Amniotic stem cell (primary cell): ENCODE measurements at places on chromosomes 1 and 21.

DNA sequence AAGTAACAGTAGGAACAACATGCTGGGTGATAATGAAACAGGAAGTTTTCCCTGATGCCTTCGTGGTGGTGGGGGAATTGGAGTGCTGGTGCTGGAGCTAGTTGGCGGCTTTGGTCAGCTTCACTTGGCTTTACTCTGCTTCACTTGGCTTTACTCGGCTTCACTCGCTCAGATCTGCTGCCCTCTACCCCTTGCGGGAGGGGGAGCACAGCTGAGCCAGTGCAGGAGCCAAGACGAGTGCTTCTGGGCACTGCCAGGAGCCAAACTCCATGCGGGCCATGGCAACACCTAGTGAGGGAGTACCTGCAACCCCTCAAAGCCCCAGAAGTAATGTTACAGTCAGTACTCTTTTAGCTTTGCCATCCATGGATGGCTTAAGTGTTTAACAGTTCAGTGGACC lies 10.6 kb upstream of the PRKACB start:
- no peak for DNase-seq

- no peak for DNase-seq
These were observed 59.7 kb downstream of the RABGAP1L start for GRCh38 chr1:174218983-174219382.

DNA sequence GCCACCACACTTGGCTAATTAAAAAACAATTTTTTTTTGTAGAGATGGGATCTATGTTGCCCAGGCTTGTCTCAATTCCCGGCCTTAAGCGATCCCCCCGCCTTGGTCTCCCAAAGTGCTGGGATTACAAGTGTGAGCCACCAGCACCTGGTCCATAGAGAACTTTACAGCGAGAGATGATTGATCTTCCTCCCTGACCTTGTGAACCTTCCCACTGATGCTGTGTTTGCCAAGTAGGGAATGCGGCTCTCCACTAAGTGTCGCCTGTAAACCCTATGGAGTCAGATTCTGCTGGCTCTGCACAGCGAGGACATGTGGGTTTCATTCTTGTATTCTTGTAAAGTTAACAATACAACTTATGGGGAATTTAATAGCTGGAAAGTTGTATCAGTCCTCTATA lies 81.3 kb upstream of the LYST start:
- no peak for DNase-seq

GRCh38 chr1:201291916-201292315 lies 8.6 kb downstream of the PKP1 start:
- no peak for DNase-seq

DNA sequence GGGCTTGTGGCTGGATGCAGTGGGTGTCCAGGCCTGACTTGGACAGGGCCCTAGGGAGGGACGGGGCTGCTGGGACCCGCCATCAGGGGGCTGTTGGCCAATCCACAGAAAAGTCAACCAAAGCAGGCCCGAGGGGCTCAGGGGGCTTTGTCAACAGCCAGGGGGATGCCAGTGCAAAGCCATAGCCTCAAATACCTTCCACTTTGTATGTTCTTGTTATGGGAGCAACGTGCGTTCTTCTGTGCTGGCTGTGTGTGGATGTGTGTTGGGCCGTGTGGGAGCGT lies 35.4 kb upstream of the ARF1 start:
- no peak for DNase-seq

- DNase-seq: peak; percentile 2
These were observed 144.4 kb upstream of the ZNF644 start for GRCh38 chr1:91166106-91166712.

DNA sequence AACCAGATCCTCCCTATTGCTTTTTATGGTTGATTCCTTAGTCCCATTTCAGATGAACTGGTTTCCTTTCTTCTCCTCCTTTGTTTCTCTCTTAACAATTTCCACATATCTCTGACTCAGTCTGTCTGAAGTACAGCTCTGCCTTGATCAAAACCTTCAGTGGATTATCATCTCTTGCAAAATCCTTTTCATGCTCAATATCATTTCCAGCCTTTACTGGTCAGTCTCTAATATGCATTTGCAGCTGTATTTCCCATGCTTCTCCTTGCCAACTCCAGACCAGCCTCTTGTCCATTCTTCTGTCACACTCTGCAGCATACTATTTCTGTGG lies 72.2 kb downstream of the SNX7 start:
- DNase-seq: no peak

DNA sequence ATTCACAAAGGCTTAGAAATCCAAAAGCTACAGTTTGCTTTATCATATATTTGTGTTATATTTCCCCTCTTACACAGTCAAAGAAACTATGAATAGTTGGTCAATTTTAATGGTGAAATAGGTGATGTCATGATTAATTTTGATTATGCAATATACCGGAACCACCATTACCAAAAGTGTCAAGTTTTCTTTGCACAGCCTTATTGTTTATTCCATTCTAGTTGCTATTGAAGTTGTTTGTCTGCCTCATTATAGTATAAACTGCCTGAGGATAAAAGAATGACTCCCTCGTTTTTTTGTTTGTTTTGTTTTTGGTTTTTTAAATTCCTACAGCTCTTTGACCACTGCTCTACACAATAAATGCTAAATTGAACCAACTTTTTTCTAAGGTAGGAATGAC lies 690.6 kb upstream of the ZP4 start:
- DNase-seq: no peak

DNA sequence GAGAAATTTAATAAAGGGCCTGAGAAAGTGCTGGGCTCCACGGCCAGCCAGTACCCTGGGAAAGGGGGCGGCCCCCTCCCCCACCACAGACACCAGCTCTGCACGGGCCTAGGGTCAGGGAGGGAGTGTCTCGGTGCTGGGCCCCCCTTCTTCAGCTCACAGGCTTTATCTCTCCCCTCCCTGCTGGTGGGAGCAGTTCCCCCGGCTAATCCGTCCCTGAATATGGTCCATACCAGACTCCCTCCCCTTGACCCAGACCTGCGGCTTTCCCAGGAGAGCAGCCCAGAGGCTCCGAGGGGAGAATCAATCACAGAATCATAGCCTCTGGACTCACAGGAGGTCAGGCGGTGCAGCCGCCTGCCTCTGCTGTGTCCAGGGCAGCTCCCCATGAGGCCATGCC lies 26.0 kb upstream of the RSPO1 start:
- DNase-seq: no peak

- DNase-seq: no peak
These were observed 32.6 kb downstream of the COLGALT2 start for GRCh38 chr1:184004935-184005334.

DNA sequence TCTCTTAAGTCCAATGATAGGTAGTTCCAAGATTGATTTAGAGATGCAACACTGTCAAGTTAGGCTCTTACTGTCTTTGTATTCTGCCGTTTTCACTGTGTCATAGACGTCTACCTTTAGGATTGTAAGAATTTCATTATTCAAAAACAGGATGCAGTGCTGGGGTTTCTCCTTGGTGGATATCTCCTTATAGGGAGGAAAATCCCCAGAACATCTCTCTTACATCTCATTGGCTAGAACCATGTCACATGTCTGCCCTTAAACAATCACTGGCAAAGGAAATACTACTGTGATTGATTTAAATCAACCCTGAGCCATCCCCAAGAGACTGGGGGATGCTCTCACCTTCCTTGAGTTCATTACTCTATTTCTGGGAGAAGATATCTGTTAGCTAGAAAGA lies 10.9 kb upstream of the FUBP1 start:
- no peak for DNase-seq

- DNase-seq: no peak
These were observed 5.6 kb upstream of the S100A7 start for GRCh38 chr1:153465811-153466636.

DNA sequence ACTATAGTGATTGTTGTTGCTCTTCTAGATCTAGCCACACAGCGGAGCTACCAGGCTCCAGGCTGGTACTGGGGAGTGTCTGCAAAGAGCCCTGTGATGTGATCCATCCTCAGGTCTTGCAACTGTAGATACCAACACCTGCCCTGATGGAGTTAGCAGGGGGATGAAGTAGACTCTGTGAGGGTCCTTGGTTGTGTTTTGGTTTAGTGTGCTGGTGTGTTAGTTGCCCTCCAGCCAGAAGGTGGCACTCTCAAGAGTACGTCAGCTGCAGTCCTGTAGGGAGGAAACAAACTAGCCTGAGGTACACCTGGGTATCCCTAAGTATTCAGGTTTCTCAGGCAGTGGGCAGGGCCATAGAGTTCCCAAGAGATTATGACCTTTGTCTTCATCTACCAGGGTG lies 81.2 kb upstream of the TMPRSS2 start:
- no peak for DNase-seq

GRCh38 chr1:99501871-99502270 lies 144.0 kb upstream of the PALMD start:
- DNase-seq: no peak

DNA sequence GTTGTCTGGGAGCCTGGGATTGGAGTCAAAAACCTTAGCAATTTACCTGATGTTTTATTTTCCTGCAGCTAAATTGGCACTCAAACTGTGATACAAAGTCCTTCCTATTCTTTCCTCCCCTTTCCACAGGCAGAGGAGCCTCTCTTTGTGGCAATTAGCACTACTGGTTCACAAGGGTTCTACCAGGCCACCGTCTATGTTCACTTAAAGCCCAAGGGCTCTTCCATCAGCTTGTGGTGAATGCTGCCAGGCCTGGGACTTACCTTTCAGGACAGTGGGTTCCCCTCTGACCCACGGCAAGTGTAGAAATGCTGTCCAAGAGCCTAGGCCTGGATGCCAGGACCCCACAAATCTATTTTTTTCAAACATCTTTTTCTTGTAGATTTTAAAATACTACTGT lies 251.9 kb upstream of the B3GALT2 start:
- DNase-seq: no peak

DNA sequence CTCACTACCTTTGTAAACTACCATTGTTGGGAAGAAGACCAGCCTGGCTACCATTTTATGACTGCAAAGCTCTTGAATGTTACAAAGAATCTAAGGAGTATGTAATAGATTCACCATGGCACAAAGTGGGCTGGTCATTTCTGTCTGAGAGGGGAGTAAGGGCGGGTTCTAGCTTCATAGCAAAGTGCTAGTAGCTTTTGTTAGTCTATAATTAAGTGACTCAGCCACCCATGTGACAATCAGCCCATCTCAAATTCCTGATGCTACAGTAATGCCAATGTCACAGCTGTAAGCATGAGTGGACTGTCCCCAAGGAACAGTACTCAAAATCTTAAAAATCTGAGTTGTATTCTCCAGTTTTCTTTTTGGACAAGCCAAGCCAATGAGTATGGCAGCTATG lies 15.4 kb upstream of the OTUD3 start:
- no peak for DNase-seq

GRCh38 chr1:29238620-29239002 lies 2.3 kb downstream of the PTPRU start:
- no peak for DNase-seq

DNA sequence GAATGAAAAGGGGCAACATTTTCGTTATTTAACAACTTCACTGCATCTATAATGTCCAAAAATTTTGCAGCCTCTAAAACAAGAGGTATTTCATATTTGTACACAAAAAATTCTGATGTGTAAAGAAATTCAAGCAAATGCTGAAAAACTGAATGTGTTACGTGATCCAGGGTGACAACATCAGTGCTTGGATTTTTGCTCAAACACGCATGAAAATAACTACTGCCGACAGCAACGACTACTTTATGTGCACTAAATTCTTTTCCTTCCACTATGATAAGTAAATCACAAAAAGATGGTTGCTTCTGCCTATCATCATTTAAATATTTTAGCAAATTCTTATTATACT lies 53.4 kb upstream of the ASPM start:
- DNase-seq: no peak

- peak; percentile 55 for DNase-seq
These were observed 55.1 kb downstream of the PCBP3 start for GRCh38 chr21:45698493-45699184.

- no peak for DNase-seq
These were observed 1.7 kb upstream of the EPS15 start for GRCh38 chr1:51520700-51521248.

DNA sequence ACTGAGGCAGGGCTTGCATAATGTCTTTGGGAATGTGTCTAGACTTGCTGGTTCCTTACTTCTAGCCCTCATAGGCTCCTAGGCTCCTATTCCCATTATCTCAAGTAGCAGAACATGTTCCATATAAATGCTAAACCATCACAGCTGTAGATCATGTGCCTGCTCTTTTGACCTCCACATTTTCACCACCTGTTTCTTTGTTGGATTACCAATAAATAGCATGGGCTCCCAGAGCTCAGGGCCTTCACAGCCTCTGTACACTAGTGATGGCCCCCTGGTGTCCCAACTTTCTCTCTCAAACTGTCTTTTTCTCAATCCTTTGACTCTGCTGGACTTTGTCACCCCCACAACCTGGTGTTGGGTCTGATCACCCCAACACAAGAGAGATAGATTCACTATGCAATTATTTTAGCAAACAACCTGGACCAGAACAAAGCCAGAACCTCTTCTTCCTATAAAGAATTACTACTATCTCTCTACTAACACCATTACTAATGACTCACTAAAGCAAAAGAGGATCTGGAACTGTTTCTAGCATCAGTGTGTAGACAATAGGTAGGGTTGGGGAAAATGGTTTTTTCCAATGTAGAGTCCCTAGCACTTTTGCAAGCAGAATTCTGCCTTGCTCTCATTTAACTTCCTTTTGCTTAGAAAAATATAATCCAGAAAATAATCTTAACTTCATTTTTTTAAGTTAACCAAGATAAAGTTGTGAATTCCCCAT lies 51.7 kb downstream of the WLS start:
- no peak for DNase-seq

DNA sequence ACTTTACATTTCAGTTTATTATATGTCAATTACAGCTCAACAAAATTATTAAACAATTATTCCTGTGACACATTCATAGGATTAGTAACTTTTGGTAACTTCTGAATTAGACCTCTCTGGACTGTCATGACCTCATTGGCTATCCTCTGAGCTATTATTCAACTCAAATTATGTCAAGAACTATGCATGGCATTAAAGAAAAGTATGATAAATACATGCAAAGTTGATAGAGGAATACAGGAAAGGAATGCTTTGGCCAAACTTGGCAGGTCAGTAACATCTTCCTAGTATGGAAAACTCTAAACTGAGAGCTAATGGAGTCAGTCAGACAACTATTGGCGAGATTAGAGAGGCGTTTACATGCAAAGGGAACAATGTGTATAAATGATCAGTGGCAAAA lies 158.4 kb downstream of the DUSP10 start:
- no peak for DNase-seq

DNA sequence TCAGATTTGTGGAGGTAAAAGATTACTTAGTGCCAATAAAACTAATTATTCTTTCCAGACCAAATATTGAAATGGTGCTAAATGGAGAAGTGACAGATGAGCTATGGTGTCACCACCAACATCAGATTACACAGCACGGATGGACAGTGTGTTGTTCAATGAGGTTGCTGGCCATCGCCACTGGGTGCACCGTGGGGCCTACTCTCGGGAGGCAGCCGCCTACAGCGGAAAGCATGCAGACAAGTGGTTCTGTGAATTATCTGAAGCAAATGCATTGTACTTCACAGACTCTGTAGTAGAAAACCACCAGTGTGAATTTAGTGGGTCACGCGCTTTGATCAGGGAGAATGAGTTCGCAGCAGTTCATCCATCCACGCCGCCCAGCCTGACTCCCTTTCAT lies 42.3 kb downstream of the GNG4 start:
- no peak for DNase-seq

- peak; percentile 20 for DNase-seq
These were observed 220.5 kb upstream of the B3GALT2 start for GRCh38 chr1:193406901-193407300.

GRCh38 chr1:174158767-174159251 lies 511 bp upstream of the RABGAP1L start:
- no peak for DNase-seq
